ENCODE measurements at places on chromosomes 3 and 15.

DNA sequence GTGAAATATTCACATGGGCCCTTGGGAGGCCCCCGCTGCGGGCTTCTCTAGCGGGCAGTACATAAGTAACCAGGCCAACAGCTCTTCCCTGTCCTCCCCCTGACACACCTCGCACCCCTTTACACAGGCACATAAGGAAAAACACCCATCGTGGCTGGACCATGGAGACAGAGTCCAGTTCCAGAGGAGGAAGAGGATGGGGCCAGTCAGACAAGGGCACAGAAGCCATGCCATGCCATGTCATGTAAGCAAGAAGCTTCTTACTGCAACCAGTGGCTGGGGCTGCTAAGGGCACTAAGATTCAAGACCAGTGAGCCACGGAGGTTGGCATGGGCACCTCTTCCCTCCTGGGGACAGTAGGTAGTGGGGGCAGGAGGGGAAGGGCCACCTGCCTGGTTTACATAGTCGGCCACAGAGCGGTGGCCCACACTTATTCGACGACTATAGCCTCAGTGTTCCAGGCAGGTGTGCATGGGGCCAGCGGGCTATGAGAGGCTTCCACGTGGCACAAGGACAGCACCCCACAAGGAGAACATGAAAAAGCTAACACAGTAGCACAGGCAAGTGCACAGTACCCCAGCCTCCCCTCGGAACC, 5.7 kb upstream of the CYP11A1 start:
- H3K4me1 ChIP-seq: peaks cover 18% of the 10 kb centered on the region
- no peak for DNase-seq
- H3K27me3 ChIP-seq: peaks cover 2% of the 10 kb centered on the region
- no peaks in the 10 kb centered on the region for H3K36me3 ChIP-seq

DNA sequence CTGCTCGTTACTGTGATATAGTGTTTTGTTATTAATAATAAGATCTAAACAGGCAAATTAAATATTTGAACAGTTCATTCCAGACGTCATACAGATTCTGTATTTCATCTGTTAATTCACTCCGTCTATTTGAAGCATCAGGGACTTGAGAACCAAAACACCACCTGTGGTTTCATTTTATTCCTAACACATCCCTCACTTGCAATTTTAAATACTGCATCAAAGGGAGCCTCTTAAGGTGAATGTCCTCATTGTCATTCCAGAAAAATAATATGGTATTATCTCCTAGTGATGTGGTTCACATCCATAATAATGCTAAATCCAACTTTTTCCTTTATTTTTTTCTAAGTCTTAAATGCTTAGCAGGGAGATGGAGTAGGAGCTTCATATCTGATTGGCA, 1390.9 kb upstream of the CADM2 start:
- no peak overlapping the region for H3K27ac ChIP-seq
- no peaks in the 10 kb centered on the region for H3K36me3 ChIP-seq
- H3K4me3 ChIP-seq: no peak overlapping the region
- no peaks in the 10 kb centered on the region for H3K4me1 ChIP-seq
- no peak for DNase-seq

DNA sequence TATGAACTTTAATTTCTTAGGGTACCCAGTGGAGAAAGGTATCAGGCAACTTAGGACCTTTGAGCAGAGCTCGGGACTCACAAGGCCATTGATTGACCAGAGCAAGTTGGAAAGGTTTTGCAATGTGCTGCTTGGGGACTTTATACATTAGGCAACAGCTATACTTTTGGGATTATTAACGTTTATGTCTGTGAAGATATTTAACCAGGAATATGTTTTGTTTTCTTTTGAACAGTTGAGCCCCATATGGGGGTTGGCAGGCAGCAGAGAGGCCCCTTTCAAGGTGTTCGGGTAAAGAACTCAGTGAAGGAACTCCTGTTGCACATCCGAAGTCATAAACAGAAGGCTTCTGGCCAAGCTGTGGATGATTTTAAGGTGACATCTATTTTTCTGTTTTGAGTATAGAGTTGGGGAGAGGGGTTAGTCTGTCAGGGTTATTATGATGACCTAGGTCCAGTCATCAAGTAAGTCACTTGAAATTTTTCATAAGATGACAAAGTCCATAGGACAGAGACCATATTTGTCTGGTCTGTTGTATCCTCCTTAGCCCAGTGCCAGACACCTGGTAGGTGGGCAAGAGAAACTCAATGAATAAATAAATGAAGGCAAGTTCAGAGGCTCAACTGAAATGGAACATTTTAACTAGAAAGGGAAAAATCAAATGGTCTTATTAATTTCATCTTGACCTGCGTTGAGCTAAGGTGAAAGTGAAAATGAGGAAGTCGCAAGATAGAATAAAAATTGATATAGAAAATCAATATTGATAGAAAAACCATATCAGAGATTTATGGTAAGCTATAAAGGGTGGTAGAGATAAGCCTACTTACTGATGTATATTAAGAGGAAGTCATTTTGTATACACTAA, 2.8 kb downstream of the NFKBIZ start:
- peaks cover 3% of the 10 kb centered on the region for H3K4me1 ChIP-seq
- peaks cover 2% of the 10 kb centered on the region for H3K27me3 ChIP-seq
- DNase-seq: no peak
- H3K27ac ChIP-seq: no peak overlapping the region

GRCh38 chr3:38173834-38174418, 8.6 kb downstream of the OXSR1 start:
- H3K27me3 ChIP-seq: no peaks in the 10 kb centered on the region
- H3K4me1 ChIP-seq: no peaks in the 10 kb centered on the region
- no peak overlapping the region for H3K4me3 ChIP-seq
- H3K36me3 ChIP-seq: peaks cover 2% of the 10 kb centered on the region
- no peak for DNase-seq

GRCh38 chr3:4988983-4989834, 10.0 kb downstream of the BHLHE40 start:
- DNase-seq: no peak
- no peak overlapping the region for H3K4me3 ChIP-seq
- H3K27ac ChIP-seq: no peak overlapping the region
- no peaks in the 10 kb centered on the region for H3K27me3 ChIP-seq
- H3K36me3 ChIP-seq: peaks cover 2% of the 10 kb centered on the region
- H3K4me1 ChIP-seq: peaks cover 21% of the 10 kb centered on the region

DNA sequence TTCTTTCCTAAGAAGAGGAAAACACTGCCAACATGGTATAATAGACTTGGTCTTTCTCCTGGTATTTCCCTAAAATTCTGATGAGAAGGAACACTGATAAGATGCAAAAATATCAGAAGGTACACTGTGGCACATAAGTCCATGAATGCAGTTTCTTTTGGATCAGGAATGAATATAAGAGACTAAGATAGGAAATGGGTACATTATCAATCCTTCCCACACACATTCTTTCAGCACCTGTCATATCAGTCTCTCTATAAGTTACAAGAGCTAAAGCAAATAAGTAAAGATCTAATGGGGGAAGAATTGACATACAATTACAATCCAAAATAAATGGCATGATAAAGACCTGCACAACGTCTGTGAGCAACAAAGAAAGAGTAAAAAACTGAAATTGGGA, 1101.0 kb downstream of the ROBO2 start:
- no peaks in the 10 kb centered on the region for H3K27me3 ChIP-seq
- no peak overlapping the region for H3K27ac ChIP-seq
- no peak for DNase-seq
- H3K4me3 ChIP-seq: no peak overlapping the region
- no peaks in the 10 kb centered on the region for H3K4me1 ChIP-seq

DNA sequence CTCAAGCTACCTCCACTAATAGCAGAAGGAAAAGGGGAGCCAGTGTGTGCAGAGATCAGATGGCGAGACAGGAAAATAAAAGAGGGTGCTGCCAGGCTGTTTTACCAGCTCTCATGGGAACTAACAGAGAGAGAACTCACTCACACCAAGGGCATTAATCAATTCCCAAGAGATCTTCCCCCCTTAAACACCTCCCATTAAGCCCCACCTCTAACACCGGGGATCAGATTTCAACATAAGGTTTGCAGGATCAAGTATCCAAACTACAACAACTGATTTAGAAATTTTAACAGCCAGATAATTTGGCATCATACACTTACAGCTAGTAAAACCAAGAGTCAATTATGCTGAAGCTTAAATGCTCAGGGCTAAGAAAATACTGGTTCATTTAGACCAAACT, 18.9 kb downstream of the CD200 start:
- H3K27me3 ChIP-seq: no peaks in the 10 kb centered on the region
- peaks cover 13% of the 10 kb centered on the region for H3K36me3 ChIP-seq
- no peaks in the 10 kb centered on the region for H3K4me1 ChIP-seq
- DNase-seq: no peak
- no peak overlapping the region for H3K27ac ChIP-seq
- no peak overlapping the region for H3K4me3 ChIP-seq

- H3K27me3 ChIP-seq: no peaks in the 10 kb centered on the region
- no peak for DNase-seq
Measured at GRCh38 chr15:57732526-57733331, 26.2 kb downstream of the POLR2M start.

DNA sequence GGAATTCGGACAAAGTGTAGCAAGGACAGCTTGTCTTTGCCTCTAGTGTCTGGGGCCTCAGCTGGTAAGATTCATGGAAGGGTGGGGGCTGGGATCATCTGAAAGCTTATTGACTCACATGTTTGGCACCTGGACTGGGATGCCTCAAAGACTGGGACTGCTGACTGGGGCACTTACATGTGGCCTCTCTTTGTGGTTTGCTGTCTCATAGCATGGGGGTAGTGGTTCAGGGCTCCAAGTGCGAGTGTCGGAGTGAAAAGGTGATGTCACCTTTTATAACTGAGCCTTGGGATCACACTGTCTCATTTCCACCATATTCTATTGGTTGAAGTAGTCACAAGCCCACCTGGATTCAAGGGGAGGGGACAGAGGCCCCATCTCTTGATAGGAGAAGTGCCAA, 6.8 kb downstream of the MFSD1 start:
- DNase-seq: no peak
- H3K4me3 ChIP-seq: no peak overlapping the region
- no peak overlapping the region for H3K27ac ChIP-seq
- no peaks in the 10 kb centered on the region for H3K27me3 ChIP-seq

GRCh38 chr3:129039271-129040038, 21.1 kb upstream of the GP9 start:
- H3K27ac ChIP-seq: no peak overlapping the region
- H3K36me3 ChIP-seq: peaks cover 11% of the 10 kb centered on the region
- no peak overlapping the region for H3K4me3 ChIP-seq
- H3K4me1 ChIP-seq: peaks cover 11% of the 10 kb centered on the region
- no peaks in the 10 kb centered on the region for H3K27me3 ChIP-seq
- peak; percentile 69 for DNase-seq

DNA sequence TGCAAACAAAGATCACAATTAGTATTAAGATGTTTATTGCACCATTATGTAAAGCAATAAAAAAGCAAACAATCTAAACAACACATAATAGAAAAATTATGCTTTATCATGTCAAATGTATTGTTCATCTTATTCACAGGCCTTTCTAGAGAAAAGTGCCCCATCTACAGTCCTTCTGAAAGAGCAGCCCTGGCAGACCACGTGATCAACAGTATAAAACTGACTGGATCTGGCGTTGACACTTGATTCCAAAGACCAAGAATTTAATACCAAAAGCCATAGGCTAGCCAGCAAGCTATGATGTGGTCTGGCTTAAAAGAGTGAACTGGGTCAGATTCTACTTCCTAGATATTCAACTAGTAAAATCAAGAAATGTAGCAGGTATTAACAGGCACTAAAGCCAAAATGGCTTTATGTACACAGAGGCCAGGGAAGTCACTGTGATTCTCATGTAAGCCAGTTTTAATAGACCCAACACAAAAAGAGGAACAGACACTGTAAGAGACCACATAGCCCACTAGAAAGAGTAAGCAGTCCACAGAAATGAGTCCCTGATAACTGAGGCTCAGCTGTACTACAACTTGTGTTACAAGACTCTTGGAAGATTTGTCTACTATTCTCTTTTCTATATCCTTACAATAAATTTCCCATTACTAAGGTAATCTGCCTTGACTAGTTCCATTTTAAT, 32.5 kb downstream of the DMXL2 start:
- H3K27ac ChIP-seq: no peak overlapping the region
- no peak for DNase-seq
- H3K4me3 ChIP-seq: no peak overlapping the region
- no peaks in the 10 kb centered on the region for H3K4me1 ChIP-seq
- no peaks in the 10 kb centered on the region for H3K27me3 ChIP-seq

DNA sequence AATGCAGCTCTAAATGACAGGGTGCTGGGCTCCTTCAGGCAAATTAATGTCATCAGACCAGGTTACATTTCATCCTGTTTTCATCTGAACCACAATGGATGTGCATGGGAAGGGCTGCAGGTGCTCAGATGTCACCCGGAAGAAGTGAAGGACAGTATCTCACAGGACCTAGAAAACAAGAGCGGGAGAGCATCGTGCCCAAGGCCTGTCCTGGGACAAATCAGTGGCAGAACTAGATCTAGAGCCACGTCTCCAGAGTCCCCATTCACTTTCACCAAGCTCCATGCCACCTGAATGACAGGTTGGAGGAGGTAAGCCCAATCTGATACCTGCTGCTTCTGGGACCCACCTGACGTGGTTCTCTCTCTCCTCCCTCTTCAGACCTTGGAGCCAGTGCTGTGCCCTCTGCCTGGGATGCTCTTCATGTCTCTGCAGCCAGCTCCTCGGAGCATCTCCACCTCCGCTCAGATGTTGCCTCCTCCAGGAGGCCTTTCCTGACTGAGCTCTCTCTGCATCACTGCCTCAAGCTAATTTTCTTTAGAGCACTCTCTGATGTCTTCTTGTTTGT, 77.3 kb downstream of the CPN2 start:
- H3K36me3 ChIP-seq: no peaks in the 10 kb centered on the region
- H3K27ac ChIP-seq: no peak overlapping the region
- no peaks in the 10 kb centered on the region for H3K27me3 ChIP-seq
- peaks cover 73% of the 10 kb centered on the region for H3K4me1 ChIP-seq
- H3K4me3 ChIP-seq: no peak overlapping the region

GRCh38 chr15:92625251-92625980, 30.2 kb downstream of the FAM174B start:
- peaks cover 7% of the 10 kb centered on the region for H3K36me3 ChIP-seq
- DNase-seq: no peak
- H3K4me1 ChIP-seq: peaks cover 10% of the 10 kb centered on the region

- H3K4me3 ChIP-seq: no peak overlapping the region
- no peak for DNase-seq
- no peaks in the 10 kb centered on the region for H3K36me3 ChIP-seq
- H3K27ac ChIP-seq: no peak overlapping the region
- H3K4me1 ChIP-seq: peaks cover 3% of the 10 kb centered on the region
Measured at GRCh38 chr15:58529041-58529440, 97.2 kb downstream of the LIPC start.

DNA sequence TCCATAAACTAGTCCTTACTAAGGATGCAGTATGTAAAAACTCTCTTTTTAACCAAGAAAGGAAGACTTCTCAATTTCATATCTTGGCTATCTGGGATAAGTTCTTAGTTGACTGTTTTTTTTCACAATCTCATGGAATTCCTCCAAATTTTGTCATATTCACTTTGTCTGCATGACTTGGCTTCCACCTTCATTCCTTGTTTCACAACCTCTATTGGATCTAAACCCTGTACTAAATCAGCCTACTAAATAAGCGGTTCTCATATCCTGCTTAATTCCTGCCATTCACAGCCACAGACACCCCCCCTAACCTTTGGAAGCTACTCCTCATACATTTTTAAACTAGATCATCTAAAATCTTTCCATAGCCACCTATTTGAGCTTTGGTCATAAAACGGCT, 370.6 kb upstream of the NAALADL2 start:
- H3K36me3 ChIP-seq: no peaks in the 10 kb centered on the region
- no peaks in the 10 kb centered on the region for H3K4me1 ChIP-seq
- H3K27ac ChIP-seq: no peak overlapping the region
- no peaks in the 10 kb centered on the region for H3K27me3 ChIP-seq
- H3K4me3 ChIP-seq: no peak overlapping the region
- no peak for DNase-seq

- no peaks in the 10 kb centered on the region for H3K4me1 ChIP-seq
- H3K4me3 ChIP-seq: no peak overlapping the region
- no peaks in the 10 kb centered on the region for H3K27me3 ChIP-seq
- no peak overlapping the region for H3K27ac ChIP-seq
Measured at GRCh38 chr3:151412989-151413388, 28.4 kb upstream of the P2RY12 start.
